Articular chondrocyte of knee joint (primary cell): ENCODE measurements at places on chromosomes 4 and X. TPM values are rescaled to one million over a fixed set of nuclear protein-coding genes. Genes with fewer than 3 reads are reported as not detected.

JCHAIN gene
- 6.4 and 25.7 TPM in 2 replicates for total RNA-seq

MTM1 gene
- total RNA-seq, result 12.3 and 12.8 TPM in 2 replicates

HTN1 gene
- 0.11 TPM in 1 of 2 replicates, not detected in the other for total RNA-seq

PLAC1 gene
- total RNA-seq, result not detected in 2 replicates

PAGE2B gene
- not detected in 2 replicates for total RNA-seq

DRD5 gene
- total RNA-seq, result not detected in 2 replicates

TIMM8A gene
- total RNA-seq, result 5.3 and 7.6 TPM in 2 replicates

USP17L15 gene
- total RNA-seq, result not detected in 2 replicates

MAP9 gene
- 5.4 and 11.0 TPM in 2 replicates for total RNA-seq

STPG2 gene
- total RNA-seq, result 0.13 and 0.65 TPM in 2 replicates

PDS5A gene
- total RNA-seq, result 85.5 and 96.1 TPM in 2 replicates

GASK1B gene
- 60.0 and 66.9 TPM in 2 replicates for total RNA-seq

P2RY4 gene
- 0.43 and 0.52 TPM in 2 replicates for total RNA-seq

CWH43 gene
- not detected in 2 replicates for total RNA-seq

DSPP gene
- not detected in 2 replicates for total RNA-seq
